ENCODE measurements at places on chromosomes 12 and 14.

DNA sequence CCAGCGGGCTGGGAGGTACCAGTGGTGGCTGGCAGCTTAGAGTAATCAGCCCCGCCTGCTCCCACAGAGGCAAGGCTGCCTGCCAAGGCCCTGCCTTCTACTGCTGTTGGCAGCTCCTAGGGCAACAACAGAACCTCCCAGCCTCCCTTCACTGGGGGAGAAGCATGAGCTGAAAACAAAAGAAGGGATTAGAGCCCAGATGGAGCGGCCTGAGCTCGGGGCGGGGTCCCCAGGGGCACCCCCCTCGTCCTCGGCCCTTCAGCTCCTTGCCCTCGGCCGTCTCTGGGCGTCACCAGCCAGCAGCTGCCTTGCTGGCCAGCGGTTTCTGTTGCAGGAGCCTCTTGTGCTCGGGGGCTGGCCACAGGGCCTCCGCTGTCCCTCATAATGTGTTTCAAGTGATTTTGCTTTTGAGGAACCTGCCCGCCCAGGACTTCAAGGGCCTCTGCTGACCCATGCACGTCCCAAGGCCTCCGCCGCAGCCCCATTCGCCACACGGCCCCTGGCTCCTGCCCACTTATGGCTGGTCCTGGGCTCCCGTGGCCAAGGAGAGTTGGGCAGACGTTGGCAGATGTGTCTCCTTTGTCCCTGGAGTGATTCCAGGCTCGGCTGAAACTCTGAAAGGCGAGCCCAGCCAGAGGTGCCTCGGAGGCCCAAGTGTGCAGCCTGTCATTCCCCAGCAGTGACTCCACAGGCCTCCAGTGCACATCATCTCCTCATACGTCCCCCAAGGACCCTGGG lies 49.7 kb downstream of the PSMA6 start:
- no peak for DNase-seq

GRCh38 chr12:64122154-64122553 lies 99.9 kb downstream of the KICS2 start:
- no peak for DNase-seq

- DNase-seq, result peak; percentile 7
These were observed 2.1 kb downstream of the LUM start for GRCh38 chr12:91109148-91109564.

DNA sequence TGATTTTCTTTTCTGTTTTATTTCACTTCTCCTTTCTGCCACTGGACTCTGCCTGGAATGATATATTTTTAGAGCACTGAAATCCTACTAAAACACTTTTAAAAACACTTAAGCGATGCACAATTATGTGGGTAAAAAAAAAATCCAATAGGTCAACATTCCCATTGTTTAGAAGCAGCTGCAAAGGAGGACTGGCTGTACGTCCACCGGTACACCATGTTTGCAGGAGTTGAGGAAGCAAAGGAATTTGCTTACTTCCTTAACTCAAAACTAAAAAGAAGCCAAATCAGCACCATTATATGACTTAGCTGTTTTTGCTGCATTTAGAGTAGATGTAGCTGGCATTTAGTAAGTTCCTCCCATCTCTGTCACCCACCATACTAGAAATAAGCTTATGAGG lies 186.8 kb upstream of the TMTC1 start:
- no peak for DNase-seq

GRCh38 chr14:53929871-53930715 lies 26.5 kb downstream of the BMP4 start:
- DNase-seq, result no peak

GRCh38 chr14:68934066-68934465 lies 45.0 kb downstream of the ACTN1 start:
- DNase-seq, result no peak

GRCh38 chr12:94048757-94049156 lies 99.6 kb upstream of the PLXNC1 start:
- DNase-seq, result no peak

- no peak for DNase-seq
These were observed 644.2 kb downstream of the NOVA1 start for GRCh38 chr14:25953532-25954139.

GRCh38 chr14:92190768-92191167 lies 69.0 kb downstream of the CPSF2 start:
- no peak for DNase-seq

- no peak for DNase-seq
These were observed 21.5 kb downstream of the RASSF9 start for GRCh38 chr12:85814741-85815140.

GRCh38 chr12:105018776-105019175 lies 32.7 kb downstream of the NOPCHAP1 start:
- DNase-seq, result no peak

- DNase-seq, result no peak
These were observed 48.7 kb downstream of the NEUROD4 start for GRCh38 chr12:55068416-55069010.

DNA sequence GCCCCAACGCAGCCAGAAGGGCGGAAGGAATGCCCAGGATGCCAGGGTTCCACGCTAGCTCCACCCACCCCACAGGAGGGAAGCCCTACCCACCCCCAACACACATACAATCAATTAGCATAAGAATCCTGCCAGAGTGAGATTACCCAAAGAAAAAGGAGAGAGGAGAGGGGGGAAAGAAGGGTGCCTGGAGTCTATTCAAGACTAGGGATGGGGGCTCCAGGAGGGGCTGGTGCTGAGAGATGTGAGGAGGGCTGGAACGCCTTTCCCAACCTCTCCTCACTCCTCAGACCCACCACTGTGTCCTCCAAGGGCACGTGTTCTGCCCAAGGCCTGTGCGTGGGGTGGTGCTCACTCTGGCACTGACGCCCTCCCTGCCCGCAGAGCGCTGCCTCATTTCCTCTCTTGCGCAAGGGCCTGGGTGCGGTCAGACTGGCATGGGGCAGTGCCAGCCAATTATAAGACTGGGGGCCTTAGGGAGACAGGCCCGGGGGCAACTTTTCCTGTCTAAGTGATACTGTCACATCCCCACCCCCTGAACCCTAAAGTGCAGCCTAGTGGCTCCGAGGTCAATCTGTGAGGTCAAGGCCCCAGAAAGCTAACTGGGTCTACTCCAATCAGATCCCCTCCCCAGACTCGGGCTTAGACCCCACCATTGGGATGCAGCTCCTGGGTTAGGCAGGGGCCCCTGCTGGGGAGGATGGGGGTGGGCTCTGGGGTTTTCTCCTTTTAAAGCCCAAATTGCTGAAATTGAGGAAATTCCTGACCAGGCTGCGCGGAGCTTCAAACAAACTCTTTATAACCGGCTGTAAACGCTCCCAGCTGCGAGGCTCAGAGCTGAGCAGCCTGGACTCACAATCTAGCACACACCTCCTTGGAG lies 10.2 kb upstream of the ITGB7 start:
- no peak for DNase-seq
